Bronchus fibroblast of lung (primary cell): ENCODE measurements at places on chromosomes 12 and 14. TPM values are rescaled to one million over a fixed set of nuclear protein-coding genes. Genes with fewer than 3 reads are reported as not detected.

IFI27 gene
- total RNA-seq, result 0.15 TPM in 1 of 2 replicates, not detected in the other

MAP1LC3B2 gene
- total RNA-seq, result 0.17 and 0.30 TPM in 2 replicates

LMNTD1 gene
- 0.30 TPM in 1 of 2 replicates, not detected in the other for total RNA-seq

TMEM132C gene
- not detected in 2 replicates for total RNA-seq

PROX2 gene
- total RNA-seq, result not detected in 2 replicates

DEPDC4 gene
- 1.5 and 1.9 TPM in 2 replicates for total RNA-seq

IL23A gene
- total RNA-seq, result 0.15 TPM in 1 of 2 replicates, not detected in the other

MYO1H gene
- total RNA-seq, result not detected in 2 replicates

CCDC177 gene
- total RNA-seq, result not detected in 2 replicates

KIF21A gene
- total RNA-seq, result 1.6 and 3.5 TPM in 2 replicates

SLC2A14 gene
- total RNA-seq, result not detected in 2 replicates

KLRC3 gene
- total RNA-seq, result not detected in 2 replicates

RPL10L gene
- not detected in 2 replicates for total RNA-seq

LRRK2 gene
- 0.74 and 0.84 TPM in 2 replicates for total RNA-seq

PPP1R3E gene
- 0.74 and 1.5 TPM in 2 replicates for total RNA-seq

ZNF84 gene
- 6.4 and 8.4 TPM in 2 replicates for total RNA-seq

RASSF8 gene
- 10.1 and 12.9 TPM in 2 replicates for total RNA-seq

COX8C gene
- total RNA-seq, result not detected in 2 replicates

BIN2 gene
- total RNA-seq, result not detected in 2 replicates

SEC23A gene
- total RNA-seq, result 205 and 253 TPM in 2 replicates

C1QL4 gene
- total RNA-seq, result 0.17 and 0.45 TPM in 2 replicates

TAS2R7 gene
- total RNA-seq, result not detected in 2 replicates

GPR137C gene
- 0.59 and 0.67 TPM in 2 replicates for total RNA-seq

AMDHD1 gene
- total RNA-seq, result 0.15 TPM in 1 of 2 replicates, not detected in the other

IFNG-AS1 gene
- total RNA-seq, result not detected in 2 replicates

SDSL gene
- 5.9 and 12.3 TPM in 2 replicates for total RNA-seq

CCT2 gene
- total RNA-seq, result 220 and 228 TPM in 2 replicates

BICD1 gene
- 4.7 and 6.2 TPM in 2 replicates for total RNA-seq

OR10P1 gene
- not detected in 2 replicates for total RNA-seq

GPR84 gene
- total RNA-seq, result not detected in 2 replicates

AICDA gene
- total RNA-seq, result not detected in 2 replicates
